ENCODE measurements at places on chromosomes 7 and 10.

DNA sequence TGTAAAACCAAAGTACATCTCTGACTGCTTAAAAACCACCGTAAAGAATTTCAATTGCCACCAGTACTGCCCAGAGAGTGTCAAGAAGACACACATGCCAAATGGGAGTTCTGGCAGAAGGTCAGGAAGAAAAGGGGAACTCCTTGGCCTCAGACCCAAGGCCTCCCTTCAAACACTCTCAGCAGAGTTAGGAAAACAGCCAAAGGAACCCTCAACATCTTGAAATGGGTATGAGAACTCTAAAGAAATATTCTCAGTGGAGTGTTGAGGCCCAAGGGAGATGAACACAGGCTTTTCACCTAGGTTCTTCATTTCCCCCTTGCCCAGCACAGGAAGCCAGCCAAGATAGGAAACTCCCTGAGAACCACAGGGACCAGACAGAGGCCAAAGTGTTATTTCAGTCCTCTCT lies 96.1 kb upstream of the ASAH2 start:
- no peak for DNase-seq

DNA sequence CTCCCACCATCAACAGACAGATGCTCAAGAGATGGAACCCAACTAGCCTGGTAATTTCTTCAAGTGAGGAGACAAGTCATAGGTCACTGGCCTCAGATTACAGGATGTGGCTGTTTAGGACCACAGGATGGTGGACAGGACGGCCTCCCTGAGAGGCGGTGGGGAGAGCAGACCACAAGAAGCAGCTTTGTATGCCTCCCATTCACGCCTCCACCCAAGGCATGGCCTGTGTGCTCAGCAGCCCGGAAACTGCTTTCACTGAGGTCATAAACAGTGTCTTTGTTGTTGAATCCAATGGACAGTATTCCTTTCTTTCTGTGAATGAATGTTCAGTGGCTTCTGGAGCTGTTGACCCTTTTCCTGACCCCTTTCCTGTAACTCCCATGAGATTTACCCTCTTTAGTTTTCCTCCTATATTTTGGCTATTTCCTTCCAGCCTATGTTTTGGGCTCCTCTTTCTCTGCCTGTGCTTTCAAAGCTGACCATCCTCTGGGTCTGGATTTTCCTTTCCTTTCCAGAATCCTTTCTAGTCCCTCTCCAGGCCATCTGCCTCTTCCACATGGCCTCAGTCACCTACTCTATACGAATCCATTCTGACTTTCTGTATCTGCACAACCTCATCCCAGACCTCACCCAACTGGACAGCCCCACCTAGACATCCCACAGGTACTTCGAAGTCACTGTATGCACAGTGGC lies 32.4 kb upstream of the INPP5F start:
- DNase-seq, result no peak

GRCh38 chr10:4262870-4263600 lies 478.0 kb upstream of the KLF6 start:
- DNase-seq, result no peak

- DNase-seq, result no peak
These were observed 393.5 kb downstream of the HTR7 start for GRCh38 chr10:90464329-90464728.

GRCh38 chr10:86708068-86708782 lies 39.9 kb downstream of the LDB3 start:
- DNase-seq, result no peak

Data from activated T-cell treated with anti-CD3 and anti-CD28 coated beads for 1 hour (primary cell).